ENCODE measurements at places on chromosomes 5 and 9. TPM values are rescaled to one million over a fixed set of nuclear protein-coding genes. Genes with fewer than 3 reads are reported as not detected.

FBP1 gene
- total RNA-seq = 24.0 TPM

DNA sequence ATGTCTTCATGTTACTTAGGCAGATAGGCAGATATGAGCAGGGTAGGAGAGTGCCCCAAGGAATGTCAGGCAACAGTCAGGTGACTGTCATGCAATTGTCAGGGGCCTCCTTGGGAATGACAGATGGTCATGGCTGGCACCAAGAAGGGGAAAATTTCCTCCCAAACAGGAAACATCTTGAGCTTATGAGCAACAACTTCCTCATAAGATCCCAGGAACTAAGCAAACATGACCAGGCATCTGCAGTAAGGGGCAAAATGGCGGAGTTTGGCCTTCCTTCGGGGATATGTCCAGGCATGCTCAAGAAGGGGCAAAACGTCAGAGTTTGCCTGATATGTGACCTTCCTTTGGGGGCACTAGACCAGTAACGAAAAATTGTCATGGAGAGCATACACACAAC, 591.8 kb downstream of the PDE4D start:
- no peak for DNase-seq

GRCh38 chr9:135221951-135222631, 134.6 kb downstream of the OLFM1 start:
- DNase-seq = no peak

DNA sequence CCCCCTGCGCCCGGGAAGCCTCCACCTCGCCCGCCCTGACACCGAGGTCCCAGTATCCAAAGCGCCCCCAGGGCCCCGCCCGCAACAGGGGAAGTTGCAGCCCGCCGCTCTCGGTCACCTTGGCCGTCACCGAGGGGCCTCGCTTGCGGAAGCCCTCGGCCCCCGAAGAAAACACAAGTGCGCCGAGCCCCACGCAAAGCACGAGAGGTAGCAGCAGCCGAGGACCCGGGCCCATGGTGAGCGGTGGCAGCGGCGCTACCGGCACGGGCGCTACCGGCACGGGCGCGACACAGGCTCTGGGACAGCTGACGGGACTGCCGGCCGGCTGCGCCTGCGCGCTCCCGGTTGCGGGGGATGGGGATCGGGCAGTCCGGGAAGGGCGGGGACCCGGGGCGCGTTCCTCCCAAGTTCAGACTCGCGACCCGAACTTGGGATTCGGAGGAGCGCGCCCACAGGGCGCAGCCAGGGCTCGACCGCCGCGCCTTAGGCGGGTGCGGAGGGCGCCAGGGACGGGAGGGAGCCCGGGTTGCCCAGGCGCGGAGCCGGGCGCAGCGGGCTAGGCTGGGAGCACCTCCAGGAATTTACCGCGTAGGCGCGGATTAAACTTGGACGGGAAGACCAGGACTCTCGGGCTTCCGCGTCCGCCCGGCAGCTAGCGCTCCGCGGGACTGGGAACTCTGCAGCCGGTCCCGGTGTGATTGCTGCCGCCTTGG, at the start of gene PPIC:
PPIC (minus strand) TSS at position 335 of the 713 bp plus-strand sequence; CDS start at position 235, 100 bp downstream.
- peak; percentile 93 for DNase-seq

PWWP2A gene
- 26.5 TPM for total RNA-seq

DNA sequence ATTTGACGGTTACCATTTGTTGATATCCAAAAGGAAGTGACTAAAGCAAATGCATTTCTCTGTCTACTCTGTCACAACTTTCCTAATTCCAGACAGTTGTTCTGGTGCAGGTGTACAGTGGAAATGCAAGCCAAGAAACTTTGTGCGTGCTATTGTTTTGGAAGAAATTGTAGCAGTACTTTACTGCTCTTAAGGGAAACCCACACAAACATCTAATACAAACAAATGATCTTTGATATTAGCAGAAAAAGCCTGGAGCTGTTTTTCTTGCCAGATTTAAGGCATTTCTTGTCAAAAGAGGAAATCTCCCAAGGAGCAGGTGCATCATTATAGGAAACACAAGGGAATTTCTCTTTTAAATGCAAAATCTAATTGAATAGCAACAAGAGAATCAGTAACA, 2.0 kb downstream of the SNCAIP start:
- DNase-seq = no peak

LCNL1 gene
- 0.13 TPM for total RNA-seq

- DNase-seq = no peak
Measured at GRCh38 chr9:91066856-91067255, 265.2 kb downstream of the SYK start.

DNA sequence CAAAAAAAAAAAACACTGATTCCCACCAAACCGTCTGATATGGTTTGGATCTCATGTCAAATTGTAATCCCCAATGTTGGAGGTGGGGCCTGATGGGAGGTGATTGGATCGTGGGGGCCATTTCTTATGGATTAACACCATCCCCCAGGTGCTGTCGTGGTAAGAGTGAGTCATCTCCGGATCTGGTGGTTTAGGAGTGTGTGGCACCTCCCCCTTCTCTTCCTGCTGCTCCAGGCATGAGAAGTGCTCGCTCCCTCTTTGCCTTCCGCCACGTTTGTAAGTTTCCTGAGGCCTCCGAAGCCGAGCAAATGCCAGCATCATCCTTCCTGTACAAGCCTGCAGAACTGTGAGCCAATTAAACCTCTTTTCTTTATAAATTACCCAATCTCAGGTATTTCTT, 45.2 kb downstream of the HSD17B3 start:
- DNase-seq = no peak

DNA sequence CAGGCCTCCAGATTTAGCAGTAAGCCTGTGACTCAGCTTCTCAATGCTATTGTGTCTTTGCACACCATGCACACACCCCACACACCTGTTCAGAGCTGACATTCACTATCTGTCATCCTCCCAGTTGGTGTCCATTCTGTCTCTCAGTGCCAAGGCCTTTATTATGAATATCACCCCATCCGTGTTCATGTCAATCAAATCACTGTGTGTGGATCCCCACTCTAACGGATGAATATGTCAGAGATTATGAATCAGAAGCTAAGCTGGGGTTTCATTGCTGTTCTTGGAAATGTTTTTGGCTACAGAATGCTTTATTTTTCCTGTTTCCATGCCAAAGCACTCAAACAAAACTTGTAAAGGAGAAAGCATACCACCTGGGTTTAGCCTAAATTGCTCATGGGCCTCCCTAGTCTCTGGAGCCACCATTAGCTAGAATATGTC, 9.4 kb upstream of the MAMDC2 start:
- no peak for DNase-seq

HAUS6 gene
- 10.7 TPM for total RNA-seq

SOHLH1 gene
- not detected for total RNA-seq

TMOD1 gene
- total RNA-seq = 0.47 TPM

DNA sequence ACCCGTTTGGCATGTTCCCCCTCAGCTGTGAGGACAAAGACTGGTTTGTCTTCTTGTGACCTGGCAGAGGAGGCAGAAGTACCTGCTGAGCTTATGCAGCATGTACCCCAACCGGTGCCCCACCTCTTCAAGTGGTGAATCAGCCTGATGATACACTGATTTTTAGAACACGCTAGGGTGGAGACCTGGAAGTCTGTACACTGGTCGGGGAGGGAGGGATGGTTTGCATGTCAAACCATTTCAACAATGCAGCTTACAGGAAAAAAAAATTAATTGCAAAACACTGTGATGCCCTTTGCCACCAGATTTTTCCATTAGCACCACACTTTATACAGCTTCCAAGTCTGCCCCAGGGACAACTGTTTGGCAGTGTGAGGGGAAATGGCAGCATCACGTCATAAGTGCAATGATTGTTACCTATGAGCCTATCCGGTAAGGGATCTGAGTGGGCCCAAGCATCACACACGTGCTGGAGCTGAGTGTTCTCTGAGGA, 155.1 kb upstream of the DMRT1 start:
- DNase-seq = no peak

GRCh38 chr5:76790632-76791290, 28.1 kb upstream of the F2RL1 start:
- DNase-seq = peak; percentile 76

IL31RA gene
- total RNA-seq = 0.44 TPM

AMBP gene
- 713 TPM for total RNA-seq

GRCh38 chr9:8713811-8714165, 914.2 kb upstream of the DMAC1 start:
- no peak for DNase-seq

GRCh38 chr9:124771867-124772679, 962 bp upstream of the NR6A1 start:
- peak; percentile 86 for DNase-seq

GRCh38 chr5:118522626-118523025, 465.7 kb downstream of the DTWD2 start:
- no peak for DNase-seq

GRCh38 chr9:137763271-137763955, 114.2 kb upstream of the CACNA1B start:
- no peak for DNase-seq

C1QTNF3 gene
- 7.4 TPM for total RNA-seq

TSSK1B gene
- 0.60 TPM for total RNA-seq

DNA sequence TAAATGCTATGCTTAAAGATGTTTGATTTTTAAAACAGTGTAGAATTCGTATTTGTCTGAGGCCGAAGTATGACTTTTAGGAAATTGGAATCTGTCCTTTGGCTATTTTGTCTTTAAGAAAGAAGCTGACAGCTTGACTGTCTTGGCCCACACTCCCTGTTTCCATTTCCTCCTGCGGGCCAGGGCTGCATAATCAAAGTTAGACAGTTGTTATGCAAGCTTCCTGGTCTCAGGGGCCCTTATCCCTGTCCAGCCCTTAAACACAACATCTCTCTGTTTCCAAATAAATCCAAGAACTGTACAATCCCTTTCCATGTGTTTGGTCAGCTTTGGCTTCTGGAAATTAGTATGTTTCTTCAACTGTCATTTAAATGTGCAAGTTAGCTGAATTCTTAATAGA, 54.6 kb upstream of the ECM2 start:
- peak; percentile 35 for DNase-seq

GRCh38 chr5:39555788-39556187, 131.0 kb upstream of the DAB2 start:
- DNase-seq = no peak

GABRA1 gene
- total RNA-seq = 0.16 TPM

DNA sequence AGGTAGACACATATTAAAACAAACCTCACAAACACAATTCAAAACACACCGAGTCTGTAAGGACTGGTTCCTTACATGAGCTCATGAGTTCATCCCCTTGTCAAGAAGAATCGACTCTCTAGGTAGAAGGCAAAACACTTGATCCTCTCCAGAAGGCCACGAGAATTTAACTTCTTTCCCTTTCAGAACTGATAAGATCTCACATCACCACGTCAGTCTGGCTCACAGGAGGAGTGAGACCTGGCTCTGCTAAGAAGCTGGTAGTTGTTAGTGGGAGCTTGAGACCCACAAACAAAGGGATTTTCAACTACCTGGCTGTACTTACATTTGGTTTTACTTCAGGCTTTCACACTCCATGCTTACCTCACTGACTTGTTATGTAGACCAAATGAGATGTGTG, 459.2 kb downstream of the ARHGEF28 start:
- peak; percentile 25 for DNase-seq

DNA sequence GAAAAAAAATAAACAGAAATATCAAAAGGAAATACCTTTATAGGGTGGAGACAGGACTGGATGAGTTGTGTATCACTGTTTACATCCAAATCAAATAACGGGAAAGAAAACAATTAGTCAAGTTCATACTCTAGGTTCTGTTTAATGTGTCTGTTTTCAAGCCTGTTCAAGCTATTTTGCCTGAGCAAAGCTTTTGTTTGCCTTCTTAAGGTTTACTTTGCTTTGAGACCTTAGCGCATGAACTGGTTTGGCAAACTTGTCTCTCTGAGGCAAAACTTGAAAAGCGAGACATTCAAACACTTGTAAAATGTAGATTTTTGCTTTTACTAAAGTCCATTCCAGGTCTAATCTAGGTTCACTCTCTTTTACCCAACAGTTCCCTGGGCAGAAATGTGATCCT, 174.1 kb upstream of the RFX3 start:
- DNase-seq = no peak

DNA sequence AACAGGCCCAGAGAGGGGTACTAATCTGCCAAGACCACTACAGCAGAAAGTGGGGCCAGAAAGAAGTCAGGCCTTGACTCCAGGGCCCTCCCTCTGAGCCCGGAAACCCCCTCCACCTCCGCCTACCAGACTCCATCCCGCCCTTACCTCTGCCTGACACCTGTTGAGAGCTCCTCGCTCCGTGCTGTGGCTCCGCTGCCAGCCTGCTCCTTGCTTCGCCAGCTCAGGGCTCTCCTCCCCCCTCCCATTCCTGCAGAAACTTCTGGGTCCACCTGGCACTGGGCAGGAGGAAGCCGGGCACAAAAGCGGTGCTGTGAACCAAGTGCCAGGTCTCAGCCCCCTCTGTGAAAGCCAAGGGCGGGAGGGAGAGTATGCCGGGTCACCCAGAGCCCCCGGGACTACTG, 6.4 kb upstream of the ST6GALNAC6 start:
- no peak for DNase-seq

- DNase-seq = no peak
Measured at GRCh38 chr5:171720086-171720485, 65.5 kb upstream of the SMIM23 start.

GRCh38 chr5:168172760-168173223, 118.7 kb upstream of the WWC1 start:
- DNase-seq = no peak

GRCh38 chr5:146672866-146673265, 156.9 kb upstream of the GPR151 start:
- DNase-seq = no peak

STING1 gene
- 12.6 TPM for total RNA-seq

DNA sequence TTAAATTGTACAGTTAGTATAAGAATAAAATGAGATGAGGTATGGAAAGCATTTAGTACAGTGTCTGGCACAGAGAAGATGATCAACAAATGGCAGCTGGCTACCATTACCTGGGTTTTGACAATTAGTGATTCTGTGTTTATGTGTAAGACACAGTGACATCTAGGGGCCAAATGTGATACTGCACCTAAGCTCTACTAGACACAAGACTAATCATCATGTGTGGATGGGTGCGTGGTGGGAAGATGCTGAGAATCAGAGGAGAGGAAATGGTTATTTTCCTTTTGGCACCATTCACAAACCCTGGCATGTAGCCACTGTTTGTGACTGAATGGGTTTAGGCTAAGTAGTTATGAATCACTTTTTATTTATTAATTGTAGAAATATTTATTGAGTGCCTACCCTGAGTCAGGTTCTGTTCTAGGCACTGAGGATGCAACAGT, 109.8 kb upstream of the TBC1D2 start:
- DNase-seq = no peak

KYAT1 gene
- total RNA-seq = 5.1 TPM

- no peak for DNase-seq
Measured at GRCh38 chr9:38211002-38211401, 142.0 kb upstream of the SHB start.

DNA sequence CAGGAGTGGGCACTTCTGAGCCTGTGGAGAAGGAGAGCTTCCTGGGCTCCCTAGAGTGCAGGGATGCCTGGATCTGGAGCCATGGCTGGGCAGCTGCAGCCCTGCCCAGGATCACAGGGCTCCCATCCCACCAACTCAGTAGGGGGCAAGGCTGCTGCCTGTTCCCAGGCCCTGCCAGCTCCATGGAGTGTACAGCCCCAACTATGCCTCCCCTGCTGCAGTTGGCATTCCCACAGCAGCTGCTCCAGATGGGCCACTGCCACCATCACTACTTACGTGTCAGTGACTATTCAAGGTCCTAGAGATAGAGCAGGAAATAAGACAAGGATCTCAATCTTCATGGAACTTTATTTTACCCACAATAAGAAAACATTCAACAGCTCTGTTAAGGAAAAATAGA, 107.1 kb upstream of the TNPO1 start:
- DNase-seq = no peak

Measured in hepatocyte (in vitro differentiated cells).